ENCODE measurements at places on chromosomes 6 and 20.

DNA sequence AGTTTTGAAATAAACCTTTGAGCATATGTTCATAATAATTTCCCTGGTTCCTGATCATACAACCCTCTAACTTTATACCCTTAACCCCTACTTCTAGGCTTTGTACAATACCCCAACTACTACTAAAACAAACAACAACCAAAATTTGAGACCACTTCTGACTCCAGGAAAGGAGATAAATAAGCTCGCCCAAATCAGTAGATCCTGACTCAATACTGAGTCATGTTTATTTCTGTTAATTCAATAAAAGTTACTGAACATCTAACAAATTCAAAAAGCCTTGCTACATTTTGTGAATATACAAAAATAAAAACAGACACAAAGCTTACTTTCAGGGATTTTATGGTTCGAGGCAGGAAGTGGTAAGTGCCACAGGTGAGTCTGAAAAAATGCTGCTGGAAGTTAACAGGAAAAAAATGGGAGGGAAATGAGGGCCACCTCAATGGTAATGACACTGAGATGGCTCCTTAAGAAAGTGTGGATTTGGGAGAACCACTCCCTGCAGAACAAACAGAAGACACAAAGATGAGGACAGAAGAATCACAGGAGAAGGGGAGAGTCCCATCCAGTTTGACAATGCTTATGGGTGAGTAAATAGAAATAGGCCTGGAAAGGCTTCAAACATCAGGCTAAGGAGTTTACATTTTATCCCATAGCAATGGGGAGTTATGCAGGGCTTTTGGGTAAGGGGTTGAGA is 63.4 kb downstream of the DST start:
- DNase-seq = no peak

GRCh38 chr6:14903176-14904038 is 342.5 kb upstream of the JARID2 start:
- peak; percentile 47 for DNase-seq

- no peak for DNase-seq
Measured at GRCh38 chr6:86500035-86500434, 437.3 kb upstream of the HTR1E start.

GRCh38 chr6:18386298-18386976 is 713 bp upstream of the RNF144B start:
- no peak for DNase-seq

DNA sequence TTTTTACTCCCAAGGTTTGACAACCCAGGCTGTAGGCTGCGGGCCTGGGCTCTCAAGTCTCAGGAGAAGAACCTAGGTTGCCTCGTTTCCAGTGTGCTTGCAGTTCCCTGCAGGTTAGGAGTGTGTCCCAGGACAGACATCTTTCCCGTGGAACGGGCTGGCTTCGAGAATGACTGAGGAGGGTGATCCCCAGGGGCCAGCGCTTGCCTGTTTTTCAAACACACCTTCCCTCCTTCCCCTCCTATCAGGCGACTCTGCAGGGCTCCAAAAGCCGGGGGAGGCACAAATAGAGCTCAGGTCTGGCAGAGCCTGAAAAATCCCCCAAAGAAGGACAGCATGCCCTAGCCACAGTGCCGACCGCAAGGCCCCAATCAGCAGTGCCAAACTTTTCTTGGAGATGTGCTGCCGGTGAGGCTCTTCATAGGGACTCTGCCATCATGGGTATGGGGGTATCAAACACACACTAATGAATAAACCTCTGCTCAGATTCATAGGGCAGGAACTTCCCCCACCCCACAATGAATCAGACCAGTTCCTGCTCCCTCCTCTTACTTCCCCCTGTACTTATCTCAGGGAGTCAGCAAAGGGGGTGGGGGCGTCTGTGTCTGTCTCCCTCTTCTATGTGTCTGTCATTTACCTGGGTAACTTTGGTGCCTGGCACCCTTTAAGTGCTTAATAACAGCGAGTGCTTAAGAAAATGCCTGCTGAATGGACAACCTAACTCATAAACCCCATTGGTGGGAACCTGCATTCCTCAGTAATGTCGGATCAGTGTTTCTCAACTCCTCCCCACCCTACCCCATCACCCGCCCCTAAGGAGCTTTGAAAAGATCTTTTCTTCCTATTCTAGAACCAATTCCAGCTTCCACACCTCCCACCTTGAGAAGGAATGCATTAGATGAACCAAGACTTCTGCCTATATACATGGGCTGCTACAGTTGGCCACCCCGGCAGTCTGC is 1.6 kb downstream of the KCNG1 start:
- DNase-seq = no peak

GRCh38 chr6:44867571-44868334 is 460.4 kb upstream of the RUNX2 start:
- DNase-seq = no peak

DNA sequence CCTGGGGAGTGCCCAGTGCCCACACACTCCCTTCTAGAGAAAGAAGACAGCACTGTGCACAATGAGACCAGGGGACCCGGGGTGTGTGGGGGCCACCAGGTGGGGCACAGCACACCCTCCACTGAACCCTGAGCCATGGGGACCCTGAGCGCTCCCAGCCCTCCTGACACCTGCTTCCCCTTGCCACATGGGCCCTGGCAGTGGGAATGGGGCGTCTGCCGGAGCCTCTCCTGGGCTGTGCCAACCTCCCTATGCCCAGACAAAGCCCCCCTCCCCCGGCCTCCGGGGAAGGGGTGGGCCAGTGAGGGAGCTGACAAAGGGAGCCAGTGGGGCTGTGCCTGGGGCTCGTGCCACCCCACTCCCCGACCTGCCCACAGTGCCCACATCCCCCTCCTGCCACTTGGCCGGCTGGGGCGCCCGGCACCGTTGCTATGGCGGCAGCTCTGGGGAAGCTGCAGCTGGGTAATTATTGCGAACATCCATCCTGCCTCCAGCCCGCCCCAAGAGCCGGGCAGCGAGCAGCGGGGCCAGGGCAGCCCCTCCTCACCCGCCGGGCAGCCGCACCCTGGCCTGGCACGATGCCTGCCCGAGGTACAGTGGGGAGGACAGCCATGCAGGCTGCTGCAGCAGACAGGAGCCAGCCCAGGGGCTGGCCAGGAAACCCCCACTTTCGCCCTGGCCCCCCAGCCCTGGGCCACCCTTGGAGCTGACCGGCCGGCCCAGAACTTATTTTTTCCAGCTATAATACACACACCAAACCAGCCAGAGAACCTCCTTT is 41.9 kb upstream of the NOL4L start:
- no peak for DNase-seq

GRCh38 chr20:16459019-16459700 is 114.1 kb downstream of the KIF16B start:
- DNase-seq = peak; percentile 51

DNA sequence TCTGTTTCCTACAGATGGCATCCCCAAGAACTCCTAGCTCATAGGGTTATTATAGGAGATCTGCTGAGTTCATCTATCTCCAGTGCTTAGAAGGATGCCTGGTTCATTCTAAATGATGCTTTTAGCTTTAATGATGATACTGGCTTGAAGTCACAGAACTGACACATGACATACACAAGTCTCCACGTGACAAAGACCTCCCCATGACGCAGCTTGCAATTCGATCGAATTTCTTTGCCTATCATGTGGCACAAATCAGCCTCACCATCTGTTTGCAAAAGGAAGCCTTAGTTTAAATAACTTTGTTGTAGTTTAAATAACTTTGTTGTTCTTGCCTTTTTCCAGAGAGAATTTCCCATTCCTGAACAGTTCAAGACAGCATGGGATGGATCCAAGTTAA is 44.1 kb upstream of the FAM8A1 start:
- no peak for DNase-seq

- DNase-seq = peak; percentile 44
Measured at GRCh38 chr6:150600301-150601017, 774 bp downstream of the PLEKHG1 start.

GRCh38 chr6:41588111-41588510 is 41.9 kb downstream of the FOXP4 start:
- DNase-seq = no peak

- no peak for DNase-seq
Measured at GRCh38 chr20:17912916-17913315, 55.7 kb downstream of the SNX5 start.

DNA sequence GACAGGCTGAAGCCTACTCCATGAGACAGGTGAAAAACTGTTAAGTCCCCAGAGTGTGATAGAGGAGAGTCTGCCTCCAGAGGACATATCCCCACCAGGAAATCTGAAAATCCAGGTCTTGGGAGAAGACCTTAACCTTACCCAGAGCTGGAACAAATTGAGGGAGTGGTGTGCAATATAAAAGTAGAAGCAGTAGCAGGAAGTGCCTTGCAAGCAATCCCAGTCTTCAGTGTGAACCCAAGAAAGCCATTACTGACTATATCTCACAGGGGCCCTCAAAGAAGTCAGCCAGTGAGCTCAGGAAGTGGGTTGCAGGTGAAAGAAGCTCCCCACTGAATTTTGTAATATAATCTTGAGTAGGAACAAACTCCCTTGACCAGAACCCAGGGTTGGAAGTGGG is 41.9 kb upstream of the PKIB start:
- no peak for DNase-seq

DNA sequence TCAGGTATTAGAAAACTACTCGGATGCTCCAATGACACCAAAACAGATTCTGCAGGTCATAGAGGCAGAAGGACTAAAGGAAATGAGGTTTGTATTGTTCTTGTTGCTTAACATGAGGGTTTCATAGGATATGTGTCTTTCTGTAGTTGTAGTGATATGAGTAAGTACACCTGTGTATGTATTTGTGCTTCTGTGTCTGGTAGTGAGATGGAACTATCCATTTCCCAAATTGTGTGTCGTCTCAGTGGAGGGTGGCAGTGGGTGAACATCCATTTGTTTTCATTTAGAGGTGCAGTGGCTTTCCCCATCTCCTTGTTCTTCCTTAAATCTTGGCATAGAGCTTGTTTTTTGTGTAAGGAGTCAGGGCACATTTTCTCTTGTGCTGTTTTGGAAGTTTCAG is 8.2 kb downstream of the ASXL1 start:
- DNase-seq = no peak

DNA sequence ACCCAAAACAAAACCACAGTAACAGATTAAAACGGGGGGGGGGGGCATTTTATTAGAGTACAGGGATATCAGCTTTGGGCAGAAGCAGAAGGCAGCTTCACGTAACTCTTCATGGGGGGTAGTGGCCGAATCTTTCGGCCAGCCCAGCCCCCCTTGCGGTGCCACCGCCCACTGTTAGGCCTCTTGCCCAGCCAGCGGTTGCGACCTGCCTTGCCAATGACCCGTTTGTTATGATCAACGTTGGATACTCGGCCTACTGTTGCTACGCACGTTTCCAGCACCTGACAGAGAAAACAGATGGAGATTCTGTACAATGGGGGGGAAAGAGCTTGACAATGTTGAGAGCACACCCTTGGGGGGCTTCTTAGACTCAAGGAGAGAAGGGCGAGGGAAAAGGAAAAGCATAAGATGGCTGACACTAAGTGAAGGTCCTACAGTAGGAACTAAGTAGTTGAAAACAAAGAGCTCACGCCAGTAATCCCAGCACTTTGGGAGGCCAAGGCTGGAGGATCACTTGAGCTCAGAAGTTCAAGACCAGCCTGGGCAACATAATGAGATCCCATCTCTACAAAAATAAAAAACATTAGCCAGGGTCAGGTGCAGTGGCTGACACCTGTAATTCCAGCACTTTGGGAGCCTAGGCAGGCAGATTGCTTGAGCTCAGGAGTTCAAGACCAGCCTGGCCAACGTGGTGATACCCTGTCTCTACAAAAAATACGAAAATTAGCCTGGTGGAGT is 724 bp upstream of the CUL7 start:
- no peak for DNase-seq

GRCh38 chr6:110490110-110490509 is 13.7 kb upstream of the SLC22A16 start:
- no peak for DNase-seq

GRCh38 chr6:156167625-156168071 is 609.5 kb upstream of the ARID1B start:
- DNase-seq = no peak

DNA sequence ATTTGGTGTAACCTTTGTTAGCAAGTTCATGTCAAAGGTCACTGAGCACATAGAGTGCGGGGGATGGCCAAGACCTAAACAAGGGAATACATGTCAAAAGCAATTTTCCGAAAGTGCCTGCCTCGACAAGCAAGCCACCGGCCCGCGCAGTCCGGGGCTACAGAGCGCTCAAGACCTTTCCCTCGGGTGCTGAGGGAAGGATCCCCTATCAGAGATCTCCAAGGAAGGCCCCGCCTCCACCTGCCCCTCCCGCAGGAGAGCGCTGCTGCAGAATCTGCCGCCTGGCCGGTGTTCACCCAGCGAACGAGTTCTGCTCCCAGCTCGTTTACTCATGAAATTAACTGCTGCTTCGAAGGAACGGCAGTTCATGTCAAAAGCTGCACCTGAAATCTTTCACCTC is 252.7 kb downstream of the BMP7 start:
- DNase-seq = no peak

- no peak for DNase-seq
Measured at GRCh38 chr6:168166627-168167026, 87.6 kb upstream of the FRMD1 start.

DNA sequence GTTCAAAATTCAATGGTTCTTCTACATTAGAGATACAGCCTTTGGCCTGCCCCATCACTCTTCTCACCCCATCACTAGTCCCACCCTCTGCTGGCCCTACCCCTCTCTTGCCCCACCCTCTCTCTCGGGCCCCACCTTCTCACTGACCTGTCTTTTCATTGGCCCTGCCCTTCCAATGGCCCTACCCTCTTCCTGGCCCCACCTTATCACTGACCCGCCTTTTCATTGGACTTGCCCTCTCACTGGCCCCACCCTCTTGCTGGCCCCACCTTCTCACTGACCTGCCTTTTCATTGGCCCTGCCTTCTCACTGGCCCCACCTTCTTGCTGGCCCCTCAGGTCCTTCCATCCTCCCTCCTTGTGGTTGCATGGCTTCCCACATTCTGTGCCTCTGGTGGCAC is 107.2 kb upstream of the PLEKHG1 start:
- no peak for DNase-seq

- DNase-seq = no peak
Measured at GRCh38 chr20:60266177-60266823, 308.1 kb downstream of the CDH26 start.

DNA sequence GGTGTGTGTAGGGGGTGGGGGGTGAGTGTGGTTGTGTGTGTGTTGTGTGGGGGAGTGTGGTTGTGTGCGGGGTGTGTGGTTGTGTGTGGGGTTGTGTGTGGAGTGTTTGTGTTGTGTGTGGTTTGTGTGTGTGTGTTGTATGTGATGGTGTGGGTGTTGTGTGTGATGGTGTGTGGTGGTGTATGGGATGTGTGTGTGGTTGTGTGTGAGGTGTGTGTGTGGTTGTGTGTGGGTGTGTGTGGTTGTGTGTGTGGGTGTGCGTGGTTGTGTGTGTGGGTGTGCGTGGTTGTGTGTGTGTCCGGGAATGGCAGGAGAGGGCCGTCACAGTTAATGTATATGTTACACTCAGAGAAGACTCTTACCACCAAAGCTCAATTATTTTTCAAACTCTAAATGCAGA is 79.8 kb downstream of the TBXT start:
- no peak for DNase-seq

- no peak for DNase-seq
Measured at GRCh38 chr20:14687313-14687712, 349.9 kb upstream of the FLRT3 start.
